ENCODE measurements at places on chromosomes 1 and 21. TPM values are rescaled to one million over a fixed set of nuclear protein-coding genes. Genes with fewer than 3 reads are reported as not detected.

GRCh38 chr21:43613755-43614638 is 45.3 kb downstream of the HSF2BP start:
- DNase-seq = no peak

Gene OXCT2
- 1.1 TPM for total RNA-seq

- no peak for DNase-seq
These were observed 22.6 kb upstream of the RNF187 start for GRCh38 chr1:228464487-228464983.

DNA sequence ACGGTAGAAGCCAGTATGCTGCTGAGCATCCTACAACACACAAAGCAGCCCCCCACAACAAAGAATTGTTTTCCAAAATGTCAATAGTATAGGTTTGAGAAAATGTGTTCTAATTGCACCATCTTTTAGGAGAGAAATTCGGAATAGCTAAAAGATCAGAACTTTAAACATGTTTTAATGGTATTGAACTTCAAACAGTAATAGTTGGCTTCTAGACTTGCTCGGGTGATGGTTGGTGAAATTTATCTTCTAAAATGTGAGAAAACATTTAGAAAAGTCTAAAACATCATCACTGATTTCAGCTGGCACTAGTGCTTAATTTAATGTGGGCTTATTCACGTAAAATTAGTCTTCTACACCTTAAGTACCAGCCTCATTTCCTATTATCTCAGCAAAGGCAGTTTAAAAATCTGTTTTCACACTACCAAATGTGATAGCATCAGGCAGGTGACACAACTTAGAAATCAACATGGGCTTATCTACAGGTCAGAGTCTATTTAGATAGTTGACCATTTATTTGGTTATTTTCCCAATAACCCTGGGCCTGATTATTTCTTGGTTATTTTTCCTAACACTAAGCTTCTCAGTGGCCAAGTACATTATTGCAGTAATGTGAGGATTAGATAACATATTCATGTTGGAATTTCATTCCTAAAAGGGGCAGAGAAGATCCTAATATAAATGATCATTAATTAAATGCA is 399.3 kb upstream of the PKN2 start:
- no peak for DNase-seq

Data from Caki2 (cell line).